ENCODE measurements at places on chromosomes 2 and 18.
A peak's percentile ranks its signal among the peaks of the same experiment; 100 is the strongest.

DNA sequence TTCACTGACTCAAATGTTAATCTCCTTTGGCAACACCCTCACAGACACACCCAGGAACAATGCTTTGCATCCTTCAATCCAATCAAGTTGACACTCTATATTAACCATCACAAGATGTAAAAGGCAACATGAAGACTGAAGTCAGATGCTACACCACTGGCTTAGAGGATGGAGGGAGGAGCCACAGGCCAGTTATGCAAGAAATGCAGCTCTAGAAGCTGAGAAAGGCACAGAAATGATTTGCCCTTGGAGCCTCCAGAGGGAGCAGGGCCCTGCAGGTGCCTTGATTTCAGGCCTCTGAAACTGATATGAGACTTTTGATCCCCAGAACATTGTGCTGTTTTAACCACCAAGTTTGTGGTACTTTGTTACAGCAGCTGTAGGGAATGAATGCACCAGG is 276.3 kb downstream of the KCNS3 start:
- DNase-seq: no peak

DNA sequence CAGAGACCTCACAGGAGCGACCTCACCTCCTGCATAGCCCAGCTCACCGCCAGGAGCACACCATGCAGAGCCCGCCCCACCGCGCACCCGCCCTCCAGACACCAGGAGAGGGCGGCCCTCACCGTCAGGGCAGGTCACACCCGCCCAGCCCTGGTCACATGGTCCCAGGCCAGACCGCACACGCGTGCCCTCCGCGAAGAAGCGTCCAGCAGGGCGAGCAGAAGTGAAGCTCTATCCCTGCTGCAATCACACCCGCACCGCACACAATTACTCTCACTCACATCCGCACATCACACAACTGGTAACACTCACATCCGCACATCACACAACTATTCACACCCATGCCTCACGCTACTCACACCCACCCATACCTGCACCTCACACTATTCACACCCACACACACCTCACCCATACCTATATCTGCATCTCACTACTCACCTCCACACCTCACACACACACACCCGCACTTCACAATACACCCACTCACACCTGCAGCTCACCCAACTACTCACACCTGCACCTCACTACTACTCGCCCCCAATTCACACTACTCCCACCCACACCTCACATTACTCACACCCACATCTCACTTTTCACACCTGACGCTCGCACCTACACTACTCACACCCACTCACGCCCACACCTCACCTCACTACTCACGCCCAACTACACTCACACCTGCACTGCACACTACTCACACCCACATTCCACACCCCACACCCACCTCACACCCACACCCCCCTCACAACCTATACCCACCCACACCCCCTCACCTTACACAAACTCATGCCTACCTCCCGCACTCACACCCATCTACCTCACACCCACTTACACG is 242.0 kb downstream of the HDAC4 start:
- peak; percentile 35 for DNase-seq

GRCh38 chr2:38108907-38109731 is 33.2 kb upstream of the CYP1B1 start:
- DNase-seq: no peak

DNA sequence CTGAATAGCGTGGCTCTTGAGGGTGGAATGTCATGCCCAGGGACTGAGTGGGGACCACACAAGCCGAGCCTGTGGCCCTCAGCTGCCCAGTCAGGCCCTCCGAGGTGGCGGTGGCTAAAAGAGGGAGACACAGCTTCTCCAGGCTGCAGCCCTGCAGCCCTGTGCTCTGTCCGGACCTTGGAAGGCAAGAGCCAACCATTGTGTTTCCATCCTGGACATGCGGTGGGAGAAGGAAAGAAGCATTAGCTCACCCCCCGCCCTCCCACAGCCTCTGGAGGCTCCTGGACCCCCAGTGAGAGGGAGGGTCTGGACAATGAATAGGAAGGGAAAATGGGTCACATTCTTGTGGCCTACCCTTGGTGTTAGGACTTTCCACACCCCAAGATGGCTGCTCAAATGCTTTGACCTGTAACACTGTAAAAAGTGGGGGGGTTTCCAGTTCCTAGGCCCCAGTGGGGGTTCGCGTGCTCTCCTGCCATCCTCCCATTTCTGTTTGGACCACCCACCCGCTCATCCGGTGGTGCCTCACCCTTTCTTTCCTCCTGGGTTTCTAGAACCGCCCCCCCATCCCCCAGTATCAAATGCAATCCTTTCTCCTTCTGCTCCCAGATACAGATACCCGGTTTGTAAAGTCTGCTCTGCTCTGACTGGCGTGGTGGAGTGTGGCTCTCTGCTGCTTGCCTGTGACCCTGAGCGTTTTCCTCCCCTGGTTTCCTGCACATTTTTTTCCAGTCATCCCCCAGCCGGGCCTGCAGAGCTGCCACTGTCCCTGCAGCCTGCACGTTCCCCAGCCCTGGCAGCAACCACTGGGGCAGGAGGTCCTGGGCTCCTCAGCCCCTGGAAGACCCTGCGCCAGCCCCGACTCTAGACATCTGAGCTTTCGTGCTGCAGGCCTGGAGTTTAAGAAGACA is 36.3 kb upstream of the SMAD7 start:
- DNase-seq: no peak

GRCh38 chr2:177930916-177931315 is 141.7 kb downstream of the PDE11A start:
- no peak for DNase-seq

GRCh38 chr18:34978953-34979608 is 62.1 kb upstream of the MAPRE2 start:
- peak; percentile 83 for DNase-seq

DNA sequence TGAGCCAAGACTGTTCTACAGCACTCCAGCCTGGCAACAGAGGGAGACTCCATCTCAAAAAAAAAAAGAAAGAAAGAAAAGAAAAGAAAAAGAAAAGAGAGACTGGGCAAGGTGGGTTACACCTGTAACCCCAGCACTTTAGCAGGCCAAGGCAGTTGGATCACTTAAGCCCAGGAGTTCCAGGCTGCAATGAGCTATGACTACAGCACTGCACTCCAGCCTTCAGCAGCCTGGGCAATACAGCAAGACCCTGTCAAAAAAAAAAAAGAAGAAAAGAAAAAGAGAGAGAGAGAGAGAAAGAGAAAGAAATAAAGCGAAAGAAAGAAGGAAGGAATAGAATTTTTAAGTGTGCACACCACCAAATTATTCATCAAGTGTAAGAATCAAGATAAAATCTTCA is 2.9 kb downstream of the SPIRE1 start:
- DNase-seq: no peak

GRCh38 chr2:201837824-201838431 is 31.6 kb downstream of the CDK15 start:
- DNase-seq: no peak

DNA sequence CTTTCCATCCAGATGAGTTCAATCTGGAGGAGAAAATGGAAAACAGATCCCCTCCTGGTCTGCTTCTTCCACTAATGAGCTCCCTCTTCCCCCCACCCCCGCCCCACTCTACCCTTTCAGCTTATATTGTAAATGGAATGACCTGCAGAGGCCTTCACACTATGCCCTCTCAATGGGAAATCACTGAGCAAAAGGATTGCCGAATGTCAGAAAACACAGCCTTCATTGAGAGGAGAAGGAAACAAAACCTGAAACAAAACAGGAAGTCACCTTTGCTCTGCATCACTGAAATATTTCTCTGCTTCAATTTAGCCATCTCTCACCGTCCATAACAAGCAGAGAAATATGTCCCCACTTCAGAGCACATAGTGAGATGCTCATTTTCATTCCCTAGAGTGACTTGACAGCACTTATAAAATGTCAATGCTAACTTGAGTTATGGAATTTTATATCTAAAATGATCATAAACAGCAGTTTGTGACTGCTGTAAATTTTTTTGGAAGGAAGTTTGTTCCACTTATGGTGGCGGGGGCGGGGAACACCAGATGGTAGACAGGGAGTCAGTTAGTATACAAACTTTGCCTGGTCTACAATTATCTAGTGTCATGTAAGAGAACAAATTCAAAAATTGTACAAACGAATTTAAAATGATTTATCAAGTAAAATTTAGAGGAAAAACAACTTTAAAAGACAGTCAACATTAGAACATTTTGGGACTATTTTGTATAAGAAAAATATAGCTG is 1.8 kb upstream of the FRZB start:
- no peak for DNase-seq

- no peak for DNase-seq
Observed at GRCh38 chr2:100560216-100560830, 2.5 kb upstream of the PDCL3 start.

- no peak for DNase-seq
Observed at GRCh38 chr2:236935631-236936445, 149.9 kb upstream of the COPS8 start.

GRCh38 chr18:46071653-46072375 is at the start of gene PSTPIP2:
TSS of gene PSTPIP2 (minus strand) at chr18:46072260. CDS start at chr18:46072188, 72 bp downstream.
- peak; percentile 80 for DNase-seq

- DNase-seq: no peak
Observed at GRCh38 chr2:71952572-71953188, 195.0 kb downstream of the CYP26B1 start.

All from Peyer's patch (tissue), 4 donors.